Mesenchymal stem cell (in vitro differentiated cells and primary cell): ENCODE measurements at places on chromosomes 3 and 15.

DNA sequence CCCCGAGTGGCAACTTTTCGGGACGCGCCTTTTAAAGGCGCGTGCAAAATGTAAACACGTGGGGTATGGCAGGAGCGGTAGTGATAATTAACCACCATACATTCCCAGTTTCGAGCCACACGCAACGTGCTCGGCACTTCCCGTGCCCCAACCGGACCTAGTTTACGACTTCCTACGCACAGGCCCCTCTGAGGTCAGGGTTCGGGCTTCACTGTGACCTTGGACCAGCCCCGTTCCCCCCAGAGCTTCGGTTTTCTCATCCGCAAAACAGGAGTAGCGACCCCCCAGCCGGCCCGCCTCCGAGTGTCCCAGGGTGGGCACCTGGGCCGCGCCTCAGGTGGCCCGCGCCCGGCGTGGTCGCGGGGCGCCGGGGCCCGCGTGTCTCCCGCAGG is 451 bp downstream of the CHCHD4 start:
- H3K27me3 ChIP-seq, result no peaks in the 10 kb centered on the region
- peak; percentile 31 for DNase-seq
- peaks cover 19% of the 10 kb centered on the region for H3K4me1 ChIP-seq
- H3K36me3 ChIP-seq, result peaks cover 14% of the 10 kb centered on the region
- H3K27ac ChIP-seq, result no peak overlapping the region

DNA sequence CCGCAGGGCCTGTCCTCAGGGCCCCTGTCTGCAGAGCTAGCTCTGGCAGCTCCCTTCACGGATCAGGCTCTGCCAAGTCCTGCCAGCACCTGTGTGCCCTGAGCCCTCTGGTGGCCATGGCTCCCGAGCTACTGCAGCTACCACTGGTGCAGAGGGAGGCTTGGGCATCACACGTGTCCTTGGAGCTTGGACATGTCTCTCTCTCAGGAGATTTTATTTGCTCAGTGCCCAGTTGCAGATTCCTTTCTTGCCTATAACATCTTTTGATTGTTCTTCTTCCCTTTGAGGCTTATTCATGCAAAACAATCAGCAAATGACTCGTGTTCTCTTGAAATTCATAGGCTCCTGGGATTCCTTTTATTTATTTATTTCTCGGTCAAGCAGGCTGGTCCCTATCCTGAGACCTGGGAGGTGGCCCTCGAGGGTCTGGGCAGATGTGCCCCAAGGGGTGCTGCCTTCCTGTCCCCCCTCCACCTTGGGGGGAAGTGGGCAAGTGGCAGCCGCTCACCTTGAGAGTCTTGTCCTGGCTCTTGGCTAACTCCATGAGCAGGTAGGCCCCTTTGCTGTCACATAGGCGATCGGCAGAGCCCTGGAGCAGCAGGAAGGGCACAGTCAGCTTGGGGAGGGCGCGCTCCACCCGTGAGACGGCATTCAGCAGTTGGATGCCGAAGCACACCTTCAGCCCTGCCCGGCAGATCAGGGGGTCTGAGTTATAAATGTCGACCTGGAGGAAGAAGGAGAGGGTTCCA is 21.9 kb downstream of the ABTB1 start:
- no peaks in the 10 kb centered on the region for H3K27me3 ChIP-seq
- peaks cover 33% of the 10 kb centered on the region for H3K36me3 ChIP-seq
- no peak overlapping the region for H3K4me3 ChIP-seq
- H3K4me1 ChIP-seq, result peaks cover 64% of the 10 kb centered on the region
- DNase-seq, result no peak
- H3K27ac ChIP-seq, result no peak overlapping the region

GRCh38 chr15:97234851-97235610 is 725.5 kb upstream of the ARRDC4 start:
- peak overlapping the region; percentile 38 for H3K4me3 ChIP-seq
- H3K27ac ChIP-seq, result no peak overlapping the region
- H3K4me1 ChIP-seq, result no peaks in the 10 kb centered on the region
- DNase-seq, result peak; percentile 64
- H3K36me3 ChIP-seq, result no peaks in the 10 kb centered on the region

DNA sequence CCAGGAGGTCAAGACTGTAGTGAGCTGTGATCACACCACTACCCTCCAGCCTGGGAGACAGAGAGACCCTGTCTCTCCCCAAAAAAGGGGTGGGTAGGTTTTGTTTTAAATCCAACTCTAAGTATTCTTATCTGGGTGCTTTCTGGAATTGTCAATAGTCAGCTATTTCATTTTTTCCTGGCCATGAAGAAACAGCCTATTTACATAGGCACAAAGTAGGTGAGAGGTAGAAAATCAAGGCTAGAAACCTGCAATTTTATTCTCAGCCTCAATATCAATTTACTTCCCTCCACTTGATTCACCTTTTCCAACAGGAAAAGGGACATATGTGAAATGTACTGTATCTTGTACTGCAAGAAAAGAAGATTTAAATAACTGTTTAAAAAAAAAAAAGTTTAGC is 45.9 kb downstream of the CSNK1G1 start:
- no peak for DNase-seq
- no peak overlapping the region for H3K27ac ChIP-seq
- no peaks in the 10 kb centered on the region for H3K36me3 ChIP-seq
- H3K27me3 ChIP-seq, result no peaks in the 10 kb centered on the region
- H3K4me1 ChIP-seq, result peaks cover 2% of the 10 kb centered on the region
- H3K4me3 ChIP-seq, result no peak overlapping the region

DNA sequence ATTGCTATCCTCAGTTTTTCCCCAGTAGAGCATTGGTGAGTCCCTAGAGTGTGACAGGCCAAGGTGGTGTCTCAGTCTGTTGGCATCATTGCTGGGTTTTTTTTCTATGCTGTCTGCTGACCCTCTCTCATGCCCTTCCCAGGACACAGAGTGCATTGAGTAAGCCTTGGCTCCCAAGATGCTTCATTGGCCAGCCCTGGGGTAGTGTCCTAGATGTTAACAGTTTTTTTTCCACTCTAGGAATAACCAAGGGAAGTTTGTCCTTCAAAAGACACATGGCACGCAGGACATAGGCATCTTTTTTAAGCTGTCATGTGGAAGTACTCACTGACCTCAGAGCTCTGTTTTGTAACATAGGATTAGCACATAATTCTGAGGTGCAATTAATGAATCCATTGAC is 19.5 kb downstream of the ADAMTSL3 start:
- H3K4me1 ChIP-seq, result no peaks in the 10 kb centered on the region
- H3K27ac ChIP-seq, result no peak overlapping the region
- no peak for DNase-seq
- H3K4me3 ChIP-seq, result no peak overlapping the region
- no peaks in the 10 kb centered on the region for H3K27me3 ChIP-seq
- no peaks in the 10 kb centered on the region for H3K36me3 ChIP-seq

- H3K27ac ChIP-seq, result peak overlapping the region; percentile 58
- H3K4me3 ChIP-seq, result no peak overlapping the region
- DNase-seq, result no peak
- H3K36me3 ChIP-seq, result no peaks in the 10 kb centered on the region
Measured at GRCh38 chr3:99502871-99503270, 135.5 kb upstream of the COL8A1 start.

- no peak overlapping the region for H3K4me3 ChIP-seq
- H3K4me1 ChIP-seq, result peaks cover 12% of the 10 kb centered on the region
- H3K27ac ChIP-seq, result no peak overlapping the region
- H3K27me3 ChIP-seq, result no peaks in the 10 kb centered on the region
- peaks cover 76% of the 10 kb centered on the region for H3K36me3 ChIP-seq
Measured at GRCh38 chr15:74847432-74847831, 4.5 kb upstream of the ULK3 start.

- H3K36me3 ChIP-seq, result no peaks in the 10 kb centered on the region
- H3K4me3 ChIP-seq, result no peak within 1 kb of the TSS
- DNase-seq, result no peak
Measured at GRCh38 chr3:132596816-132597433, at the start of gene ACKR4. Gene ACKR4, plus strand, starts transcription at chr3:132597270. Its CDS starts 3,128 bp downstream, at chr3:132600398.

GRCh38 chr3:134887536-134887935 is 92.5 kb downstream of the EPHB1 start:
- DNase-seq, result no peak
- H3K27me3 ChIP-seq, result no peaks in the 10 kb centered on the region
- H3K4me3 ChIP-seq, result no peak overlapping the region
- H3K27ac ChIP-seq, result no peak overlapping the region

GRCh38 chr3:13537909-13538296 is 11.0 kb upstream of the FBLN2 start:
- peaks cover 40% of the 10 kb centered on the region for H3K4me1 ChIP-seq
- no peaks in the 10 kb centered on the region for H3K36me3 ChIP-seq
- no peak overlapping the region for H3K4me3 ChIP-seq
- no peak overlapping the region for H3K27ac ChIP-seq

- no peak overlapping the region for H3K27ac ChIP-seq
- H3K4me3 ChIP-seq, result no peak overlapping the region
- H3K27me3 ChIP-seq, result no peaks in the 10 kb centered on the region
Measured at GRCh38 chr15:33089165-33089877, 105.2 kb downstream of the FMN1 start.

DNA sequence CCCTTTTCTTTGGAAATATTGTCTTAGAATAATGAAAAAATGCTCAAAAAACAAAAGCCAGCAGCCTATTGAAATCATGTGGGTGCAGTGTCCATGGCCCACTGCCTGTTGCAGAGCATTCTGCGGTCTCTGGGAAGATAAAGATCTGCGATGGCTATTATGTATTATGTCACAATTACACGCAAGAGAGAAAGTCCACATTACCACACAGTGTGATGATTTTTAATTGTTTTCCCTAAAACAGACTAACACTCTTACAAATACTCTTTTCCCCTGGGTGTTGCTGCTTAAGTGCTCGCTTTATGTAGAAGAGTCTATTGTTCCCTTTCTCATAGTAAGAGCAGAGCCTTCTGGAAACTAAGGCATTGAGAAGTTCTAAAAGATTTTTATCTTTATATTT is 32.2 kb downstream of the SSR3 start:
- DNase-seq, result no peak
- H3K4me1 ChIP-seq, result peaks cover 2% of the 10 kb centered on the region
- no peak overlapping the region for H3K4me3 ChIP-seq
- no peaks in the 10 kb centered on the region for H3K27me3 ChIP-seq

DNA sequence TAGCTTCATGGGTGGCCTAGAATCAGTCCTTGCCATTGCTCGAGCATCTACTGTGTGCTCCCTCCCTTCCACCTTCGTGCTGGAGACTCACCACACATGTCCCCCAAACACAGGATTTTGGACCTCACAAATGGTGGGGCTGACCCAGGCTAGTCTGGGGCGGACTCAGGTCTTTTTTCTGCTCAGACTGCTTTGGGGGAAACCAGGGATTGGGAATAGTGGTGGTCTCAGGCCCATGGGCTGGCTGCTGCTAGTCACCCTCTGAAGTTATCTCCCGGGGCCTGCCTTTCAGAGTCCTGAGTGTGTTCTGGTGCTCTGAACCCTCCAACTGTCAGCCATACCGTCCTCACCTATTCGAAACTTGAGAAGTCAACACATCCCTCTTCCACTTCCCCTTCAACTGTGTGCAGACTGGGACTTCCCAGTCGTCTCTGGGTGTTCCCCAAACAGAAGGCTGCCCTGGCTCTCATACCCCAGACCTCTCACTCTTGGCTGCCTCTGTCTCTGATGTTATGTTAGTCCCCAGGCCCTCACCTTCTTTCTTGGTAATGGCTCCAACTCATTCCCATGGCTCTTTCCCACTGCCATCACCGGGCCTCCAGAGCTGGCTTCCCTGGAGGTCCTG is 46.0 kb downstream of the PPCDC start:
- no peaks in the 10 kb centered on the region for H3K4me1 ChIP-seq
- DNase-seq, result no peak
- H3K27me3 ChIP-seq, result peaks cover 8% of the 10 kb centered on the region
- H3K36me3 ChIP-seq, result no peaks in the 10 kb centered on the region
- H3K27ac ChIP-seq, result no peak overlapping the region

- no peak overlapping the region for H3K4me3 ChIP-seq
- no peak overlapping the region for H3K27ac ChIP-seq
- H3K36me3 ChIP-seq, result no peaks in the 10 kb centered on the region
- no peaks in the 10 kb centered on the region for H3K27me3 ChIP-seq
Measured at GRCh38 chr15:25239471-25240345, 199.1 kb downstream of the UBE3A start.
